GM12865 (cell line): ENCODE measurements at places on chromosomes 7 and 10.

- DNase-seq: no peak
Measured at GRCh38 chr10:100829933-100830727, 82.6 kb upstream of the SLF2 start.

GRCh38 chr10:113228530-113228929 is 278.5 kb downstream of the TCF7L2 start:
- DNase-seq: peak; percentile 39

GRCh38 chr10:36603688-36604087 is 521.7 kb upstream of the ANKRD30A start:
- no peak for DNase-seq

- no peak for DNase-seq
Measured at GRCh38 chr7:34445653-34446052, 212.4 kb upstream of the NPSR1 start.

DNA sequence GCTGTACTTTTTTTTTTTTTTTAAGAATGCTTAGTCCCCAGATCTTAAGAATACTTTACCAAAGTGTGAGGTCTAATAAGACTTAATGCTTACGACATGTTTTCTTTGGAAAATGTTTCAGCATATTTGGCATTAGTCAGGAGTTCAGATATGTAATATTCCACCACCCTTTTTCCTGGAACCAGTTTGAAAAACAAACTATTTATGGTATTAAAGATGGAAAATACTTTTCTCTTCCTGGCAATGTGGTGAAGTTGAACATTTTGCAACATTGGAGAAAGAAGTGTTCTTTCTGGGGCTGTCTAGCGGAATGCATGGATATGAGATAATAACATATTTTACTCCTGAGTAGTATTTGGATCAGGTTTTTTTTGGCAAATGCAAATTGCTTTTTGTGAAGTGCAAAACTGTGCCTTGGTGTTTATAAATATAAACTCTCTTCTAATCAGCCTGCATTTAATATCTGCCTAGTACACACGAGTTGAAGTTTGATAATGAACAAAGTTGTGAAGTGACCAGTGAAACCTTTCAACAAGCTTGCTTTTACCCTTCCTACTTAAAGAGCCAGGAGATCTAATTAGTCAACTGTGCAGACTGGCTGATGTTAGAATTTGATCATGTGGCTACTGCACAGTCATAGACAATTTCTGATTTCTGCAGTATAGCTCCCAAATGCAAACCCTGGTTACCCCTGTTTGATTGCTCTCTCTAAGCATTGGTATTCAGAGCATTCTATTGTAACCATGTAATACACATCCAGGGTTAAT is 20.9 kb downstream of the MAP3K8 start:
- no peak for DNase-seq

- DNase-seq: no peak
Measured at GRCh38 chr7:92626281-92626809, 36.2 kb upstream of the FAM133B start.

- no peak for DNase-seq
Measured at GRCh38 chr7:159147246-159147645, 2.6 kb upstream of the VIPR2 start.

DNA sequence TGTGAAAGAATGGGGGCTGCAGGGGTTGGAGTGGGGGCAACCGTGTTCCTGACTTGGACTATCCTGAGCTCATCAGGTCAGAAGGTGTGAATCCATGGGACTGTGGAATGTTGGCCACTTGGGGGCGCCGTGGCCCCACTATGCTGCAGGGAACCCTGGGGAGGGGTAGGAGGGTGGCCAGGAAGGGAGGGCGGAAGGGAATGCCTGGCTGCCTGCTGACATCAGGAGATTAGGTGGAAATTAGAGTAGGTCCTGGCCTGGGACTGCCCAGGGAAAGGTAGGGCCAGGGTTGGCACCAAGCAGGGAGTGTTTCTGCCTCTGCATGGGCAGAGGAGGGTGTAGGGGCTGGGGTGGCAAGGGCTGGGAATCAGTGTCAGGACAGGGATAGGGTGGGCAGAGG is 65.8 kb upstream of the PRSS58 start:
- peak; percentile 10 for DNase-seq

DNA sequence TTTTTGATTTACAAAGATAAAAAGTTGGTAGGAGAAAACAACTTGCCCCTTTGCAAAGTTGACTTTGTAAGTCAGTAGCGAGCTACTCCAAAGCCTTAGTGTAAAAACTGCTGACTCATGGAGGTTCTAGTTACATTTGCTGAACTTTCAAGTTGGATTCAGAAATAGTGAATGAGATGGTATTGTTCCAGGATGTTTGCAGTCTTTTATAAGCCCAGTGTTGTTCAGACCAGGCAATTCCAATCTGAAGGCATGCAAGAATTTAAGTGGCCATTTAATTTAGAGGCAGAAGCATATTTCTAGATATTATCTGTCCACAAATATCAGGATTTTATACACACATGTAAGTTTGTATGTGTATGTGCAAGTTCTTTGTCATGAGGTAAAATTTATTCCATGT is 21.6 kb downstream of the TES start:
- DNase-seq: no peak

- no peak for DNase-seq
Measured at GRCh38 chr7:94414980-94415379, 20.3 kb downstream of the COL1A2 start.

- DNase-seq: no peak
Measured at GRCh38 chr10:125006188-125006680, 64.3 kb downstream of the ZRANB1 start.
